Activated naive CD8-positive, alpha-beta T cell treated with anti-CD3 and anti-CD28 coated beads for 36 hours (primary cell): ENCODE measurements at places on chromosomes 11 and 22.

DNA sequence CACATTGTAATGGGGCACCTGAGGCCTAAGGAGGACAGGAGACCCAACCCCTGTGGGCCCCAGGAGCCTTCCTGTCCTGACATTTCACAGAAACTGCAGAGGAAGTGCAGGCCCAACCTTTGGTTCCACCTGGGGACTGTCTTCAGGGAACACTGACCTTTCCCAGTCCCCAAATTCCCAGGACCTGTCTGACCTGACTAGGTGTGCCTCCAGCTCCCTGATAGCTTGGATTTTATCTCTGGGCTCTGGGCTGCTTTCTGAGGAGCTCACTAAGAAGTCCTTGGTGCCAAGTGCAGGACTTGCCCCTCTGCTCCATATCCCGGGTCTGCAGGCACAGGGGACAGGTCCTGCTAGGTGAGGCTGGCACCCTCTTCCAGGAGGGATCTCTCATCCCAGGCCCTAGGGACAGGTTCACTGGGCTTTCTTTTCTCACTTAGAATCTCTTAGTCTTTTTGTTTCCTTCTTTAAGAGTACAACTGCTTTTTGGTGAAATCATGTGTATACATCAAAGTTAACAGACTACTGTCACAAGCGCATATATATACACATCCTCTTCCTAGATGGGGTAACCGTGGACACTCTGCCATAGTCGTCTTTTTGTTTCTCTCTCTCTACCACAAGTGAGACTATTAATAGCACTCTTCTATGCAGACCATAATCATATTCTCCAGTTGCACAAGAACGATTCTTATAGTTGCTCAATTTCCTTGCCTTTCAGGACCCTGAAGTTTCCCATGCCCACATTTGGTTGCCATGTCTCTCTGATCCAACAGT lies 72.0 kb upstream of the IGLL5 start:
- no peak for DNase-seq

- no peak for DNase-seq
These were observed 88.3 kb downstream of the LUZP2 start for GRCh38 chr11:24585192-24585591.

- DNase-seq, result no peak
These were observed 83.3 kb downstream of the GGT1 start for GRCh38 chr22:24686280-24686679.

DNA sequence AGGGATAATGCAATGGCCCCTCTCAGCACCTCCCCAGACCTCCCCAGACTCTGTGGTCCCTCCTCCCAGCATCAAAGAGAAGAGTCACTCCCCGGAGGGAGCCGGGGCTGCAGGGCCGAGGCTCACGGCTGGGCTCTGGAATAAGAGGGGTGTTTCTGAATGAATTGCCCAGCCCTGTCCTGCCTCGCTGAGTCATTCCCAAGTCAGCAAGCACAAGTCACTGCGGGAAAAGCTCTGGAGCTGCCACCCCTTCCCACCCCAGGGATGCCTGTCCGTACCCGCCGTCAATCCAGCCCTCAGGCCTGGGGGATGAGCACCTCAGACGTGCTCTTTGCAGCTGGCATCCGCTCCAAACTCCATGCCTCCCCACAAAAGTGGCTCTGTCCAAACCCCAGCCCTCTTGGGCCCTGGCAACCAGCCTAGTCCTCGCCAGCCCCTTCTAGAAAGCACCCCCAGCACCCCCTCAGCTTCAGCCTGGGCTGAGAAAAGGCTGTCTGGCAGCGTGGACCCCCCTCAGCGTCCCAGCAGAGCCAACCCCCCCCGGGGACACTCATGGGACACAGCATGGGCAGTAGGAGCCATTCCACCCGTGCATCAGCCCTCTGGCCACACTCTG lies 22.7 kb downstream of the CELSR1 start:
- no peak for DNase-seq

- peak; percentile 53 for DNase-seq
These were observed 11.3 kb downstream of the PLAAT2 start for GRCh38 chr11:63551889-63552266.
